Stimulated activated CD8-positive, alpha-beta memory T cell treated with anti-CD3 and anti-CD28 coated beads, Interleukin-7, amount 100 ng/mL, for 1 hour (primary cell): ENCODE measurements at places on chromosomes 12 and 14.

- no peak for DNase-seq
Measured at GRCh38 chr12:81224626-81225025, 146.7 kb downstream of the ACSS3 start.

- DNase-seq = no peak
Measured at GRCh38 chr14:24920265-24921075, 129.5 kb downstream of the STXBP6 start.

GRCh38 chr14:97603201-97603600 is 806.0 kb downstream of the VRK1 start:
- no peak for DNase-seq

- DNase-seq = no peak
Measured at GRCh38 chr12:43011383-43011926, 421.9 kb upstream of the PRICKLE1 start.
